Cerebellar nuclear complex (tissue), 1 donor: ENCODE measurements at places on chromosomes 2 and 18.

DNA sequence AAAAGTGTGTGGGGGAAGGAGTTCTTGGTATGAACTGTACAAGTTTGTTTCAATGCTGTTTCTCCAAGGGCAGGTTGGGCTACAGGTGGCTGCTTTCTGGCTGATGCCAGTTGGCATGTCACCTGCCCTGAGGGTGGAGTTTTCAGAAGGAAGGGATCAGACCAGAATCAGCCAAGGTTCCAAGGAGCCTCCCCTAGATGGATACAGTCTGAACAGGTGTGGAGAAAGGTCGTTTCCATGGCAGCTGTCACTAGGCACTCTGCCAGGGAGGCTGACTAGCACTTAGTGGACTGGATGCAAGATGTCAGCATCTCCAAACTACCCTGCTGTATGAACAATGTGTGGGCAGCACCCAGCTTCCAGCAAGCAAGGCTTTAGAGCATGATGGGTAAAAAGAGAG lies 444.4 kb upstream of the HNRNPA3 start:
- DNase-seq = no peak

- no peak for DNase-seq
Measured at GRCh38 chr18:9401176-9401575, 66.6 kb downstream of the TWSG1 start.

DNA sequence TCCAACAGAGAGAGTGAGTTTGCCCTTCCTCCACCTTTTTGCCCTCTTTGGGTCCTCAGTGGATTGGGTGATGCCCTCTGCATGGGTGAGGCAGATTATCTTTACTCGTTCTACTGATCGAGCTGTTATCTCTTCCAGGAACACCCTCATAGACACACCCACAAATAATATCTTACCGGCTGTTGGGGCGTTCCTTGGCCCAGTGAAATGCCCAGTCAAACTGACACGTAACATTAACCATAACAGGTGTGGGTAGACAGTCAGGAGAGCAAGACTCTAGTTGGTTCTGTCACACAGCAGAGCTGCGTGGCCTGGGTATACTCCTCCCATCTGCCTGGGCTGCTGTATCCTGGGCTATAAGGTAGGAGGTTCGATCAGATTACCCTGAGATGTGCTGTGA lies 144.1 kb downstream of the AGAP1 start:
- DNase-seq = no peak

DNA sequence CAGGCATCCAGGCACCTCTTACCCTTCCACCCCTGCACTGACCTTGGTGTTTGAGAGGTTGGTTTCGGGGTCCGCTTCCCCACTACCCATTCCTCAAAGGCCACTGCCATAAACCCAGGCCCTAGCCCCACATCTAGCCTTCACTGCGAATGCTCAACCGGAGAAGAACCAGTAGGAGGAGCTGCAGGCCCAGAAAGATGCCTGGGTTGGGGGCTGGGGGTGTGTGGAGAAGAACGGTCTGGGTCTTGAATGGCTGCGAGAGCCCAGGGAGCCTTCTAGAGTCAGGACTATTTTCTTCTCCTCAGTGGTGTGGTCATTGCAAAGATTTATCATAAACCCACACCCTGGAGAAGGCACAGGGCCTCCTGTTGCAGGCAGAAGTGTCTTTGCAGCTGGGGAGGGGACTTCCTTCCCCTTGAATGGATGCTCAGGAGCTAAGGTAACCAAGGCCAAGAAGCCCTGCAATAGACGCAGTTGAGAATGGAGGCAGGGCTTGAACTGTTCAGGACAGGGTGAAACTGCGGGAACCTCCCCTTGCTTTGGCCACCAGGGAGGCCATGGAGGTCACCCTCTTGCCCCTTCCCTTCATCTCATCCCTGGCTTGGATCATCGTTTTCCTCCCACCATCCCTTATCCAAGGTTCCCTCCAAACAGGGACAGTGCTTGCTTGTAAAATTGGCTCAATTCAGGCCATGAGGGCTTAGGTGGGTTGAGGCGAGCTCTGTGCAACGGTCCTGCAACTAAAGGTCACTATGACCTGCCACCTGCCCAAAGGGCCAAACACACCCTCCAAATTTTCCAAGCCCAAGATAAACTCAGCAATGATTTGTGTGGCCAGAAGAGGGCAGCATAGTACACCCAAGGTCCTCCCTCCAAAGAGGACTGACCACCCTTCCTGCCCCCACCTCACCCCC lies 20.9 kb downstream of the THNSL2 start:
- no peak for DNase-seq

DNA sequence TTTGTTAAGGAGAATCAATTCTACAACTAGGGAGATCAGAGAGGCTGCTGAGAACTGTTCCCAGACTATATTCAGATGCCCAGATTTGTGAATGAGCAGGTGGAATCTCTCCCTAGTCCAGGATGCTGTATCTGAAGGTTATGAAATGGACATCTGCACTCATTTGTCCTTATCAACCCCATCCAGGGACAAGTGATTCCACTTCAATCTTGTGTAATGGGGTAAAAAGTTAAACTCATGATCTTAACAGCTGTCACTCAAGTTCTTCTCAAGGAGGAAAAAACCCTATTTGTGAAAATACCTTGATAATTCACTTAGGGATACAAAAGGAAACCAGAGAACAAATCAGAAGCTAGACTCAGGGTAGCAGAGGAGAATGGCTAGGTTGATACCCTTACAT lies 144.8 kb downstream of the PLCL1 start:
- DNase-seq = no peak

GRCh38 chr2:223972656-223973102 lies 15.4 kb downstream of the MRPL44 start:
- DNase-seq = no peak

GRCh38 chr18:62281684-62282083 lies 43.4 kb upstream of the TNFRSF11A start:
- DNase-seq = no peak

DNA sequence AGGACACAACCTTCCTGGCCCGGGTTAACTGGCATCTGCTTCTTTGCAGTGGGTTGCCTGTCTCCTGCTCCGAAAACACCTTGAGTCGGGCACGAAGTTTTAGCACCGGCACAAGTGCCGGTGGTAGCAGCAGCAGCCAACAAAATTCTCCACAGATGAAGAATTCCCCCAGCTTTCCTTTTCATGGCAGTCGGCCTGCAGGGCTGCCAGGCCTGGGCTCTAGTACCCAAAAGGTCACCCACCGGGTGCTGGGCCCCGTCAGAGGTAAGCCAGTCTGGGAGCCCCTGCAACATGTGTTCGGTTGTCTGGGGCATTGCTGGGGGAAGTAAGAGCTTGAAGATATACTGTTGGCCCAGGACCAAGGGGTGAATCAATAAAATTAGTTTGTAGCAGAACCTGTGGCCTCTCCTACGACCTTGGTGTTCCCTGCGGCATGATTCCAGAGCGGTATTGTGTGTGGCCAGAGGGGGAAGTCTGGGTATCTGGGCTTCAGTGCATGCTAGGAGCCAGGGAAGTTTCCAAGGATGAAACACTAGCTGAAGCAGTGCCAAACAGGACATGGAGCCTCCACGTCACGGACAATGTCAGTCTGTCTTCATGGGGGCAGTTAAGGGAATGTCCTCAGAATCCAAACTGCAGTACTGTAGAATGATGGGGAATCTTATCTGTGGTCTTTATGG lies 7.8 kb downstream of the AGBL5 start:
- DNase-seq = no peak

DNA sequence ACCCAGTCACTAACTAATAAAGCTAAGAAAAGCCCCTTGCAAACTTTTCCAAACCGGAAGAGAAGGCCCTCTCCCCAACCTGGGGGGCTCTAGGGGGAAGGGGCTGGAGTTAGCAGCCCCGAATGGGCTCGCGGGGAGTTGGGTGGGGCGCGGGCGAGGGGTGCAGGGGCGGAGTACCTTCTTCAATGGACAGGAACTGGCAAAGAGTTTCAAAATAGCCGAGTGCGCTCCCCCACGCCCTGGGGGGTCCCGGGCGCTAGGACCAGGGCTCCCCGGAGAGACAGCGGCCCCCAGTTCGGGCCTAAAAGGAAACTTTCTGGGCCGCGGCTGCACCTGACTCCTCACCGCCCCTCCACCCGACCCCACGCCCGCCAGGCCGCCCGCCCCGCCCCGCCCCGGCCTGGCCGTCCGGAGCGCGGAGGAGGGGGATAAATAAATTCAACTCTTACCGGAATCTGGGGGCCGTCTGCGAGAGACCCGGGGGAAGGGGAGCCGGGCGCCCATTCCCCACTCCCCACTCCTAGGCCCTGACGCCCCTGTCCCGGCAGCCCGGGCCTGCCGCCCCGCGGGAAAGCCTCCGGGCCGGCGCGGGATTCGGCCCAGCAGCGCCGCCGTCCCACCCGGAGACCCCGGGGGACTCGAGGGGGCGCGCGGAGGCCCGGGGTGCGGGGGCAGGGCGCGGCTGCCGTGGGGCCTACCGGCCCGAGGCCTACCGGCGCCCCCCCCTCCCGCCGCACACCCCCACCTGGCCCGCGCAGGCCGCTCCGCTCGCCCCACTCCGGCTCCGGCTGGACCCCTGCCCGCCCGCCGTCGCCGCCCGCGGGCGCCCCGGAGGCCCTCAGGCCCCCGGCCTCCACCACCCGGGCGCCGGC lies 868 bp downstream of the INO80D start:
- no peak for DNase-seq

GRCh38 chr18:23588836-23589560 lies 2.7 kb upstream of the NPC1 start:
- no peak for DNase-seq

DNA sequence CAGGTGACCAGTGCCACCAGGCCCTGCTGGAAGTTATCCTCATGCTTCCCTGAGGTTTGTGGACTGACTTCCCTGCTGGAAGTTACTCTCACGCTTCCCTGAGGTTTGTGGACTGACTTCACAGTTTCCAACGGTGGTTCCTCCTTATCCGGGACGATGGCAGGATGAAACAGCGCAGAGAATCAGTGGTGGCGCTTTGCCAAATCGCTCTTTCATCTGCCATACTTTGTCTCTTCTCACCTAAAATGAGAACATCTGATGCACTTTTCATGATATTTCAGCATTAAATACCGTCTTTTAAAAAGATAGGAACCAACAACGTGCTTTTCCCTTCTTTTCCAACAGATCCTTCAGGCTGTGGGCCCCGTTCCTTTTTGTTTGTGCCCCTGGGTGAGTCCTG lies 183.3 kb downstream of the LDLRAD4 start:
- DNase-seq = no peak

GRCh38 chr2:220619525-220620220 lies 952.4 kb downstream of the EPHA4 start:
- DNase-seq = no peak

DNA sequence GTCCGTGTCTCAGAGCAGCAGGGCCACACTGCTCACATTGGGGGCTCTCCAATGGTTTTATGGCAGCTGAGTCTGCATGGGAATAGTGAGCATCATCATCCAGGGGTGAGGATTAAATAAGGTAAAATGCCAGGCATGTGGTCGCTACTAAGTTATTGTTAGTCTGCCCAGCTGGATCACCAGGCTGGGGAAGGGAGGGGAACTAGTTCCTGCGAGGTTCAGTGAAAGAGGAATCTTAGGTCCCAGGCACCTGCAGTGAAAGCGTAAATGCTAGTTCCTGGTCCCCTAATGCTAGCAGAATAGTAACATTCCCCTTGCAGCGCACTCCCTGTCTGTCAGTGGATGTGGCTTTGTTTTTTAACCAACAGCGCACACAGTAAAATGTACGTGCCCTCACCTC lies 60.1 kb downstream of the ARHGEF4 start:
- no peak for DNase-seq
